Activated CD4-positive, alpha-beta T cell treated with anti-CD3 and anti-CD28 coated beads, Interleukin-2, amount 10 ng/mL, durations not matched to agents 24 days and 14 days (primary cell): ENCODE measurements at places on chromosomes 4 and X. TPM values are rescaled to one million over a fixed set of nuclear protein-coding genes. Genes with fewer than 3 reads are reported as not detected.

DNA sequence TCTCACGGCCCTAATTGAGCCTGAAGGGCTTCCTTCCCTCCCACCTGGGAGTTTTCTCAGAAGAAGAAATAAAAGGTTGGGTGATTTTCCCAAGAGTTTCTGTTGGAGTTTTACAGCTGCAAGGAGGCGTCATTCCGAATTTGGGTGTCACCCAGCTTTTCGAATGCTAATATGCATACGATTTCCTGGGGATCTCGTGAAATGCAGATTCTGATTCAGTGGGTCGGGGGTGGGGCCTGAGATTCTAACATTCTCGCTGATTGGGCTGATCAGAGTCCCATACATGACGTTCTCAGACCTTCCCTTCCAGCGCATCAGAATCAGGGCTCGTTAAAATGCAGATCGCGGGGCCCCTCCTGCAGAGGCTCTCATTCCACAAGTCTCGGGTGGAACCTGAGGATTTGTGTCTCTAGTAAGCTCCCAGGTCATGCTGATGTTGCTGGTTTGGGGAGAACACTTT is 125.8 kb upstream of the STX18 start:
- DNase-seq, result no peak
- no peaks in the 10 kb centered on the region for H3K27me3 ChIP-seq
- no peaks in the 10 kb centered on the region for H3K4me1 ChIP-seq
- H3K36me3 ChIP-seq, result no peaks in the 10 kb centered on the region
- no peak overlapping the region for H3K27ac ChIP-seq

GRCh38 chrX:112066813-112067212 is 15.8 kb downstream of the TRPC5 start:
- H3K4me3 ChIP-seq, result no peak overlapping the region
- no peaks in the 10 kb centered on the region for H3K4me1 ChIP-seq
- no peaks in the 10 kb centered on the region for H3K27me3 ChIP-seq
- DNase-seq, result no peak
- H3K27ac ChIP-seq, result no peak overlapping the region
- H3K36me3 ChIP-seq, result no peaks in the 10 kb centered on the region

GRCh38 chr4:150230561-150230960 is 152.3 kb downstream of the DCLK2 start:
- H3K27ac ChIP-seq, result no peak overlapping the region
- no peaks in the 10 kb centered on the region for H3K36me3 ChIP-seq

GRCh38 chrX:129316461-129316860 is 206.8 kb downstream of the SMARCA1 start:
- no peaks in the 10 kb centered on the region for H3K4me1 ChIP-seq
- H3K4me3 ChIP-seq, result no peak overlapping the region
- H3K27ac ChIP-seq, result no peak overlapping the region
- H3K36me3 ChIP-seq, result no peaks in the 10 kb centered on the region
- H3K27me3 ChIP-seq, result no peaks in the 10 kb centered on the region

GRCh38 chrX:45689971-45690370 is 489.3 kb upstream of the DIPK2B start:
- no peak for DNase-seq
- H3K4me1 ChIP-seq, result no peaks in the 10 kb centered on the region
- H3K27me3 ChIP-seq, result peaks cover 2% of the 10 kb centered on the region
- H3K27ac ChIP-seq, result no peak overlapping the region

GRCh38 chr4:76206222-76206942 is 7.2 kb downstream of the SCARB2 start:
- H3K4me3 ChIP-seq, result no peak overlapping the region
- H3K4me1 ChIP-seq, result peaks cover 7% of the 10 kb centered on the region

DNA sequence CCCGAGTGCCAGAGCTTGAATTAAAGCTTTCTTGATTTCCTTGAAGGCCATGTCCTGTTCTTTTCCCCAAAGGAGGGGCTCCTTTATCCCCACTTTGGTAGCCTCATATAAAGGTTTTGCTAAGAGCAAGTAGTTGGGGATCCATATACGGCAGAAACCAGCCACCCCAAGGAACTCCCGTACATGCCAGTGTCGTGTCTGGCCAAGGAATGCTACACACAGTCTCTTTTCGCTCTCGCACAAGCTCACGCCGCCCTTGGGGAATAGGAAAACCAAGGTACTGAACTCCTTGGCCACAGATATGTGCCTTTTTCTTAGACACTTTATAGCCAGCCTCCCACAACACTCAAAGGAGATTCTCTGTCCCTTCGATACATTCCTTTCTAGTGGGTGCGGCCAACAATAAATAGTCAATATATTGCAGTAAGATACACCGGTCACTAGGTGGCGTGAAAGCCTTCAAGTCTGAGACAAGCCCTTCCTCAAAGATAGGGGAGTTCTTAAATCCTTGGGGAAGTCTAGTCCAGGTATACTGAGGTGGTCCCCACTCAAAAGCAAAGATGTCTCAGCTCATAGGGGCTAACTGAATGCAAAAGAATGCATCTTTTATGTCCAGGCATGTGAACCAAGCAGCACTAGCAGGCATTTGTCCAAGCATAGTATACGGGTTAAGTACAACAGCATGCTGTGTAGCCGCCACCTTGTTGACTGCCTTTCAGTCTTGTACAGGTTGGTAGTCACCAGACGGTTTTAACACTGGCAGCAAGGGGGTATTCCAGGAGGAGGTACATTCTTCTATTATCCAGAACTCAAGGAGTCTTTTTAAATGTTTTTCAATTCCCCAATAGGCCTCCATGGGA is 57.8 kb upstream of the XAGE1B start:
- no peak overlapping the region for H3K4me3 ChIP-seq
- no peak overlapping the region for H3K27ac ChIP-seq
- H3K4me1 ChIP-seq, result peaks cover 2% of the 10 kb centered on the region
- peak; percentile 67 for DNase-seq
- no peaks in the 10 kb centered on the region for H3K36me3 ChIP-seq

DNA sequence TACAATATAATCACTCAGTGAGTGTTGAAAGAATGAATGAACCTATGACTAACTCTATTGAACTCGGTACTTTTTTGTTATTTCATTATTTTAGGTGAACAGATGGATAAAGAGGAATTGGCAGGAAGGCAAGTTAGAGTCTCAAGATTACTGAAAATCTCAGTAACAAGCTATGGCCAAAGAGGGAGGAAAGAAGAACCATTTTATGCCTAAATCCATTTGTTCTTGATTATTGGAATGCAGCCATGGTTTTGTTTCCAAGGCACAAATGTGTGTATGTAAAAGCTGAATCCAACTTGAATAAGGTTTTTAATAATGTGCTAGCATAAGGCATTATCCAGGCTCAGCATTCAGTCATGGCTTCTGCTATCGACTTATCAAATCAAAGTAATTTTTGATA is 196.4 kb downstream of the DTHD1 start:
- no peaks in the 10 kb centered on the region for H3K36me3 ChIP-seq
- peaks cover 6% of the 10 kb centered on the region for H3K27me3 ChIP-seq
- no peak overlapping the region for H3K4me3 ChIP-seq
- no peak for DNase-seq
- H3K4me1 ChIP-seq, result no peaks in the 10 kb centered on the region

- no peak overlapping the region for H3K27ac ChIP-seq
- no peak overlapping the region for H3K4me3 ChIP-seq
- no peak for DNase-seq
- no peaks in the 10 kb centered on the region for H3K27me3 ChIP-seq
- H3K36me3 ChIP-seq, result no peaks in the 10 kb centered on the region
- peaks cover 7% of the 10 kb centered on the region for H3K4me1 ChIP-seq
Measured at GRCh38 chrX:46257451-46257879, 287.8 kb downstream of the ZNF674 start.

GRCh38 chr4:24774452-24774851 is 20.9 kb upstream of the SOD3 start:
- no peak overlapping the region for H3K27ac ChIP-seq
- H3K4me1 ChIP-seq, result peaks cover 6% of the 10 kb centered on the region
- no peaks in the 10 kb centered on the region for H3K36me3 ChIP-seq
- H3K4me3 ChIP-seq, result no peak overlapping the region
- H3K27me3 ChIP-seq, result no peaks in the 10 kb centered on the region
- DNase-seq, result no peak

- peak; percentile 78 for DNase-seq
- H3K4me3 ChIP-seq, result no peak overlapping the region
- H3K27ac ChIP-seq, result no peak overlapping the region
- no peaks in the 10 kb centered on the region for H3K36me3 ChIP-seq
- H3K4me1 ChIP-seq, result no peaks in the 10 kb centered on the region
- peaks cover 4% of the 10 kb centered on the region for H3K27me3 ChIP-seq
Measured at GRCh38 chr4:8192748-8193738, 6.0 kb upstream of the SH3TC1 start.

DNA sequence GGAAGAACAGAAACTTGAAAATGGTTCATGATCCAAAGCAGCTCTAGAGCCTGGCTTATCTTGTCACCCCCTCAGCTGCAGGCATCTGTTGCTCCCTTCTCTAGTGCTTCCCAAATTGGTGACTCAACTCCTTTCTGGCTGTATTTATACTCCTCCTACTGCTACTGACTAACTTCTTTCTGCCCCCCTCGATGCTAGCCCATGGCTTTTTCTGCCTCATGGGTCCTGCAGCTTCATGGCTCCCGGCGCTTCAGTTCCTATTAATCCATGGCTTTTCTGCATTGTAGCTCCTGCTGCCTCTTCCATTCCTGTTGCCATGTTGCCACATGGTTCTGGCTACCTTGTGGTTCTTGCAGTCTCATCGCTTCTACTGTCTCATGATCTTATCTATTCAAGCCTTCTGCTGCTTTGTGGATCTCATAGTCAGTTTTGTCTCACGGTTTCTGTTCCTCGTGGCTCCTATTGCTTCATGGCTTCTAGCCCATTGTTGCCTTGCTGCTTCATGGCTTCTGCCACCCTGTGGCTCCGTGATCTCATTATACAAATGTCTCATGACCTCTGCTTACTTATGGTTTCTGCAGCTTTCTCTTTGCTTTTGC is 48.1 kb downstream of the SMC1A start:
- H3K27me3 ChIP-seq, result no peaks in the 10 kb centered on the region
- no peak overlapping the region for H3K4me3 ChIP-seq
- no peaks in the 10 kb centered on the region for H3K4me1 ChIP-seq
- DNase-seq, result no peak

GRCh38 chrX:152638443-152638904 is 779 bp downstream of the GABRQ start:
- no peak overlapping the region for H3K4me3 ChIP-seq
- DNase-seq, result no peak
- no peaks in the 10 kb centered on the region for H3K4me1 ChIP-seq

GRCh38 chrX:7205037-7205577 is 57.2 kb upstream of the PUDP start:
- H3K27me3 ChIP-seq, result no peaks in the 10 kb centered on the region
- no peaks in the 10 kb centered on the region for H3K36me3 ChIP-seq
- no peak for DNase-seq
- H3K4me3 ChIP-seq, result no peak overlapping the region

- no peak for DNase-seq
- H3K36me3 ChIP-seq, result peaks cover 32% of the 10 kb centered on the region
- H3K27ac ChIP-seq, result peak overlapping the region; percentile 76
Measured at GRCh38 chrX:47563801-47564315, 2.9 kb downstream of the ARAF start.

GRCh38 chr4:3531318-3531878 is 824 bp downstream of the LRPAP1 start:
- peaks cover 21% of the 10 kb centered on the region for H3K4me1 ChIP-seq
- peaks cover 7% of the 10 kb centered on the region for H3K36me3 ChIP-seq
- no peak for DNase-seq
- H3K27ac ChIP-seq, result peak overlapping the region; percentile 53
- H3K27me3 ChIP-seq, result peaks cover 15% of the 10 kb centered on the region
- H3K4me3 ChIP-seq, result peak overlapping the region; percentile 100

DNA sequence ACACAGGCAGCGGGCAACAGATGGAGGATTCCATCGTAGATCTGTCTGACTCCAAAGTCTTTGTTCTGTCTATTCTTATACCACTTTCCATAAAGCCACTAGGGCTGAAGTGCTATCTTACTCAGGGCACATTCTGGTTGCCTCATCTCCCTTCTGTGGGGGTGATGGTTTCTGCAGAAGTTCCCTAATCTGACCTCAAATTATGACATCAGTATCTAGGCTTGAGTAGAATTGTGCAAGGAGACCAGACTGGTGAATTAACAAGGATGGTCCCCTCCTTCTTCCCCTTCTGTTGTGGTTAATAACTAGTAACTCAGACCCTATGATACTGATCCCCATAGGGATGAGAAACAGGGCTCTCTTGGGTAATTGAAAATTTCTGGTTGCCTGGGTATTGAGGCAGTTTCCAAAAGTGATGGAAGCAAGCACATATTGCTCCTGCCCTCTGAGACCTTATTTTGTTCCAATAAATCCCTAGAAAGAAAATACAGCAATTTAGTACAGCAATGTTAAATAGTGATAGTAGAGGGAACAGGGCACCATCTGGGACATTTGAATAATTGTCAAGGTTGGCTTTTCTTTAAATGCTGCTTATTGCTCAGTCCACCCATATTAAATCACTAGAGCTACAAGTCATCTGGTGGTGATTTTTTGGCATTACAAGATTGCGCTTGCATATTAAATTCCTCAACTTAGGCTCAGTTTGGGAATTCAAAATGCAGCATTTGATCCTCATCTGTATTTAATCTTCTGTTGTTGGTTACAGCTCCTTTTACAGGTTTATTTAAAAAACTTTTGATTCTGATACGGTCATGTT is 57.3 kb upstream of the AP1S2 start:
- no peak overlapping the region for H3K27ac ChIP-seq
- H3K36me3 ChIP-seq, result no peaks in the 10 kb centered on the region
- H3K27me3 ChIP-seq, result peaks cover 4% of the 10 kb centered on the region
- no peak overlapping the region for H3K4me3 ChIP-seq
- H3K4me1 ChIP-seq, result no peaks in the 10 kb centered on the region
- no peak for DNase-seq

DNA sequence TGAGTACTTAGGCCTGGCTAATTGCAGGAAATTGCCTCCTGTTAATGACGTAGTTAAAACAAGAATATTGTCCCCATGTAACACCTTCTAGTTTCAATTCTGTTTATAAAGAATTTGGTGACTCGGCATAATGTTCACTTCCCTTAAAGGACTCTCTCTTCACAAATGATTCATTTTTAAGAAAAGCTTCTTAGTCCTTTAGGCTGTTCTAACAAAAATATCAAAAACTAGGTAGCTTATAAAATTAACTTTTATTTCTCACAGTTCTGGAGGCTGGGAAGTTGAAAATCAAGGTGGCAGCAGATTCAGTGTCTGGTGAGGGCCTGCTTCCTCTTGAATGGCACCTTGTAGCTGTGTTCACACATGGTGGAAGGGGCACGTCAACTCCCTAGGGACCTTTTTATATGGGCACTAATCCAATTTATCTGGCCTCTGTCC is 23.8 kb downstream of the COL25A1 start:
- H3K27me3 ChIP-seq, result peaks cover 3% of the 10 kb centered on the region
- H3K36me3 ChIP-seq, result no peaks in the 10 kb centered on the region
- no peak overlapping the region for H3K27ac ChIP-seq

DNA sequence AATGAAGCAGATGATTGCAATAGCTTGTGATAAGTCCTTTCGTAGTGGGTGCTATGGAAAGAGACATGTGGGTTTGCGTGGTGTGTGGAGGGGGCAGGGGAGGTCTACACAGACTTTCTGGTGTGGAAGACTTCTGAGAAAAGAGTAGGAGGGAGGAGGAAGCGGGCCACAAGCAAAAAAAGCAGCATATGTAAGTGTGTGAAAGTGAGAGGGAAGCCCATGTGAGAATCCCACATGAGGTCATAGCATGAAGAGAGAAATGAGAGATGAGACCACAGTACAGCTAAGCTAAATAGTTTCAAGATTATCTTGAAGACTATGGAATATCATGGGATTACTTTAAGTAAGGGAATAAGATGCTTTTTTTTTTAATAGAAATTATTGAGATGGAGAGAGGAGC is 2039.9 kb upstream of the TENM3 start:
- H3K36me3 ChIP-seq, result no peaks in the 10 kb centered on the region
- DNase-seq, result no peak
- H3K27me3 ChIP-seq, result no peaks in the 10 kb centered on the region
- H3K4me1 ChIP-seq, result no peaks in the 10 kb centered on the region
- H3K4me3 ChIP-seq, result no peak overlapping the region

Gene CXCL3
- total RNA-seq, result not detected in 2 replicates

Gene PF4V1
- total RNA-seq, result not detected in 2 replicates

Gene LRRC66
- 0.05 TPM in 2 replicates for total RNA-seq

Gene PRKX
- 61.3 and 62.3 TPM in 2 replicates for total RNA-seq

Gene KCND1
- total RNA-seq, result 2.5 and 3.5 TPM in 2 replicates
